Sciatic nerve (tissue), 2 donors: ENCODE measurements at places on chromosomes 13 and 19. TPM values are rescaled to one million over a fixed set of nuclear protein-coding genes. Genes with fewer than 3 reads are reported as not detected.

Gene CGB2
- not detected for total RNA-seq

Gene DDA1
- 29.4 TPM for total RNA-seq

GRCh38 chr19:45660636-45661035 lies 7.4 kb upstream of the GIPR start:
- DNase-seq = no peak

DNA sequence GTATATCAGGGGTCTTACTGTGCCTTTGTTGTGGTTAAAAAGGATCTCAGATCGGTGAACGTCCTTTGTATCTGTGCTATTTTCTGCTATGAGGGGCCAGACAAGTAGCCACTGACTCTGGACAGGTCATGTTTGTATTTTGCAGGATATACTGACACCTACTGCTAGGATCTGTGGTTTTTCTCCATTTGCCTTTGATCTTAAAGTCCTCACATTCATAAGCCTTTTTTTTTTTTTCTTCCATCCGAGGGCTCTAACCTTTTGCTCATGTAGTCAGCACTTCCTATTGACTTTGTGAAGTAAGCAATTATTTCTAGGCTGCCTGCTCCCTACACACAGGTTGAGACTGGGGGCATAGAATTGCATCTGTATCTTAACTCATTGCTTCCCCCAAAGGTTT lies 106.2 kb downstream of the SLITRK5 start:
- no peak for DNase-seq

DNA sequence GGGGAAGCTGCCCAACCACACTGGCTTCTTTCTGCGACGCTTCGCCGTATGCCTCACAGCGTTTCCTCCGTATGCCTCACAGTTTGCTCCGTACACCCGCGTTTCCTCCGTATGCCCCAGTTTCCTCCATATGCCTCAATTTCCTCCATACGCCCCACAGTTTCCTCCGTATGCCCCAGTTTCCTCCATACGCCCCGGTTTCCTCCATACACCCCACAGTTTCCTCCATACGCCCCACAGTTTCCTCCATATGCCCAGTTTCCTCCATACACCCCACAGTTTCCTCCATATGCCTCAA lies 22.6 kb downstream of the GAS6 start:
- no peak for DNase-seq
